ENCODE measurements at places on chromosomes 4 and X.

GRCh38 chr4:61379406-61379805 lies 179.3 kb downstream of the ADGRL3 start:
- DNase-seq = no peak

- no peak for DNase-seq
Observed at GRCh38 chrX:155891446-155892210, 10.5 kb downstream of the VAMP7 start.

DNA sequence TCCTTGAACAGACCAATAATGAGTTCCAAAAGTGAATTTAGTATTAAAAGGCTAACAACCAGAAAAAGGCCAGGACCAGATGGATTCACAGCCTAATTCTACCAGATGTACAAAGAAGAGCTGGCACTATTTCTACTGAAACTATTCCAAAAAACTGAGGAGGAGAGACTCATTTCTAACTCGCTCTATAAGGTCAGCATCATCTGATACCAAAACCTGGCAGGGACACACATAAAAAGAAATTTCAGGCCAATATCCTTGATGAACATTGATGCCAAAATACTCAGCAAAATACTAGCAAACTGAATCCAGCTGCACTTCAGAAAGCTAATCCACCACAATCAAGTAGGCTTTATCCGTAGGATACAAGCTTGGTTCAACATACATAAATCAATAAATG lies 35.8 kb upstream of the USP46 start:
- DNase-seq = no peak

GRCh38 chrX:78330540-78330939 lies 3.1 kb upstream of the CYSLTR1 start:
- DNase-seq = no peak

Data from erythroblast (primary cell).